ENCODE measurements at places on chromosomes 13 and 19. TPM values are rescaled to one million over a fixed set of nuclear protein-coding genes. Genes with fewer than 3 reads are reported as not detected.

DNA sequence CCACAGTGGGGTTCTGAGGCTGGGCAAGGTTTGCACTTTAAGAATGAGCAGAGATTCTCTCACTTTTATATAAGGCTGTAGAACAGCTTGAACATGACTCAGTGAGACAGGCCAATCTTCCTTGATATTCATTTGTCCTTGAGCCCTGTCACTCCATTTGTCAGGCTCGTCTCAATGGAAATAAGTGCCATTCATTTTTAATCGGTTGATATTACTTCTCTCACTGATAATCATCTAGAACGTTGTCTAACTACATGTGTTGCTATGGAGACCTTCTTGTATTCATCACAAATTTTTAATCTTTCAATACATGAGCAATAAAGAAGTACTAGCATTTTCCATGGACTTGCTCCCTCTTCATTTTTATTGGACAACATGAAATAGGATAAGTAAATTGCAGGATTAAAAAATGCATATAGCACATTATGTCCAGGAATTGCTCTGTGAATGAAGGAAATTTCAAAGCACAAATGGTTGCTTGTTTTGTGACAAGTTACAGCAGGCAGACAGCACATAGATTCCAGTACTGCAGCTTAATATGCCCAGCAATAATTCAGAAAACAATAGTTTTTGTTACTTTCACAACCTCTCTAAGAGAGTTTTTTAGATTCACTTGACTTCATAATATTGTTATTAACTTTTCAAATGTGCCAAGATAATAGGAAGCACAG is 1178.4 kb upstream of the ATXN8OS start:
- no peak for DNase-seq

ZNF549 gene
- total RNA-seq, result 4.1 TPM

ALOX5AP gene
- 7.1 TPM for total RNA-seq

- no peak for DNase-seq
Measured at GRCh38 chr13:44078806-44079376, 199.2 kb downstream of the LACC1 start.

PEAK3 gene
- 0.11 TPM for total RNA-seq

- no peak for DNase-seq
Measured at GRCh38 chr19:37845932-37846331, 60.5 kb downstream of the WDR87 start.

DNA sequence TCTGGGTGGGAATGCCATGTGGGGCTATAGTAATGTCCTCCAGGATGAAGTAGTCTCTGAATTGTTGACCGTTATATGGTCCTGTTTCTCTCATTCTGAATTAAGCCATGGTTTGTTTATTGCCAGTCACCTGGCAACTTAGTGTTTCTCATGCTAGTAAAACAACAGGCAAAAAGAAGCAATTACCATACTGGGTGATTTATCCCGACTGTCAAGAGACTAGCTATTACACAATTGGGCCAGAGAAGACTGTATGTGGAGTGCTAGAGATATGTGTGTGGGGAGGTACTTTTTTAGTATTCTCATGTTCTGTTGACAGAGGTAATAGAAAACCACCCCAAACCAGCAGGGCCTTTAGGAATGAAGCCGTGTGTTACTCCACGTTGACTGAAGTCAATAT is 258.2 kb downstream of the TDRD3 start:
- DNase-seq, result no peak

ARMC6 gene
- total RNA-seq, result 80.6 TPM

ACER1 gene
- total RNA-seq, result 0.13 TPM

DNA sequence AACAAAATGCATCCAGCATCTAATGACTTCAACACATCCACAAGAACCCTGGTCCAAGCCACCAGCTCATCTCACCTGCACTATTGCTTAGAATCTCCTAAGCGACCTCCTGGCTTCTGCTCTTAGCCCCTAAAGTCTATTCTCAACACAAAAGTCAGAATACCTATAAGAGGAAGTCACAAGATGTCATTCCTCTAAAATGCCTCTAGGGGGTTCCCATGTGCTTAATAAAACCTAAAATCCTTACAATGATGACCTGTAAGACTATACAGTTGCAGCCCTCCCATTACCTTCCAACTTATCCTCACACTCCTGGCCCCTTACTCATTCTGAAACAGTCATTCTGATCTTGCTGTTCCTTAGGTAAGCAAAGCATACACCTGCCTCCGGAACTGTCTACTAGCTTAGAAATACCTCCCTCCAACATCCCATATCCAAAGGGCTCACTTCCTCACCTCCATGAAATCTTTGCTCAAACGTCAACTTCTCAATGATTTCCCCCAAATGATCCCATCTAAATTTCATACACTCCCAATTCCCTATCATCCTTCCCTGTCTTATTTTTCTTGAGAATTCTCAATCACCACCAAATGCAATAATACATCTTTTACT is 10.0 kb downstream of the ATP7B start:
- no peak for DNase-seq

FCER2 gene
- 20.5 TPM for total RNA-seq

GRCh38 chr13:44243198-44243857 is 130.3 kb upstream of the SERP2 start:
- no peak for DNase-seq

DNA sequence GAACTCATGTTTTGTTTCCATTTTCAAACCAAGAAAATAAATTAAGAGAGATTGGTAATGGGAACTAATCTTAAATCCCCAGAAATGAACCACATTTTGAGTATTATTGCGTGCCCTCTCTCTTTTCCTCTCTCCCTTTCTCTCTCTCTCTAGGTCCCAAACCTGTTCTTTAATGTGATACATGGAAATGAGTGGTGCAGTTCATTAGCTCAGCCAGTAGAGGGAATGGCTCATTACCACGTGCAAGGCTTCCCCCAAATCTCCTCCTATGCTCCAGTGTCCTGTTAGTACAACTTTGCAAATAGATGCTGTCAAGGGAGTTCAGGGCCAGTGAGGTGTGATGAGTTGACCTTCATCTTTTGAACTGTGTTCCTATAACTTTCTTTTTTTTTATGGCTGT is 178.4 kb downstream of the FGF9 start:
- DNase-seq, result no peak

CYP2A7 gene
- total RNA-seq, result not detected

ZNF793 gene
- 2.2 TPM for total RNA-seq

PGLYRP1 gene
- not detected for total RNA-seq

DNA sequence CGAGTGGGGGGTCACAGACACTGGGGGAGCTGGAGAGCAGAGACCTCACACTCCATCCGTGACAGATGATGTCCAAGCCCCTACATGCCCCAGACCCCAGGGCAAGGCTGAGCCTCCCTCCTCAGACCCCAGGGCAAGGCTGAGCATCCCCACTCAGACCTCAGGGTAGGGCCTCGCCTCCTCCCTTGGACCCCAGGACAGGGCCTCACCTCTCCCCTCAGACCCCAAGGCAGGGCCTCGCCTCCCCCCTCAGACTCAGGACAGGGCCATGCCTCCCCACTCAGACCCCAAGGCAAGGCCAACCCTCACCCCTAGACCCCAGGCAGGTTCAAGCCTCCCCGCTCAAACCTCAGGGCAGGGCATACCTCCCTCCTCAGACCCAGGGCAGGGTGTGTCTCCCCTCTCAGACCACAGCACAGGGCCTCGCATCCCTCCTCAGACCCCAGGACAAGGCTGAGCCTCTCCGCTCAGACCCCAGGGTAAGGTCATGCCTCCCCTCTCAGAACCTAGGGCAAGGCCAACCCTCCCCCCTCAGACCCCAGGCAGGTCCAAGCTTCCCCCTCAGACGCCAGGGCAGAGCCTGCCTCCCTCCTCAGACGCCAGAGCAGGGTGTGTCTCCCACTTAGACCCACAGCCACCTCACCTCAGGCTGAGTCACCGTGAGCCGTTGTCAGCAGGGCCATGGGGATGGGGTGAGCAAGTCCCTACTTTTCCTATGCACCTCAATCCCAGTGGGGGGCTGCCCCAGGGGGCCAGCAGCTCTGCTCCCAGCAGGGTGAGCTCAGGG is 1.7 kb upstream of the S1PR4 start:
- peak; percentile 74 for DNase-seq

DNA sequence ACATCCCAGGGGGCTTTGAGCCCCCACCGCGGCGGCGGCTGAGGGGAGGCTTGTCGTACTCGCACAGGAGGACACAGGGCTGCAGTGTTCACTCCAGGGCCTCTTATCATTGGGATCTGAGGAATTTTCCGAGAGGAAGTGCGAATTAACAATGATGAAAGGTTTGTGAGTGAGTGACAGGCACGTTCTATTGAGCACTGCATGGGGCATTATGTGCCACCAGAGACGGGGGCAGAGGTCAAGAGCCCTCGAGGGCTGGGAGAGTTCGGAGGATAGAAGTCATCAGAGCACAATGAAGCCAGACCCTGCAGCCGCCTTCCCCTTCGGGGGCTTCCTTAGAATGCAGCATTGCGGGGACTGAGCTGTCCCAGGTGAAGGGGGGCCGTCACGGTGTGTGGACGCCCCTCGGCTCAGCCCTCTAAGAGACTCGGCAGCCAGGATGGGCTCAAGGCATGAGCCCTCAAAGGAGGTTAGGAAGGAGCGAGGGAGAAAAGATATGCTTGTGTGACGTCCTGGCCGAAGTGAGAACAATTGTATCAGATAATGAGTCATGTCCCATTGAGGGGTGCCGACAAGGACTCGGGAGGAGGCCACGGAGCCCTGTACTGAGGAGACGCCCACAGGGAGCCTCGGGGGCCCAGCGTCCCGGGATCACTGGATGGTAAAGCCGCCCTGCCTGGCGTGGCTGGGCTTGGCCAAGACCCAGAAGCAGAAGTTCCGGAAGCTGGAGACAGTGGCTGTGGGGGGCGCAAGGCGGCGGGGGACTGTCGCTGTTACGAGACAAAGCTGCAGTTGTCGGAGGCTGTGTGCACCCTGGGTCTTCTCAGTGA is 53.9 kb downstream of the MCF2L start:
- DNase-seq, result no peak

DNA sequence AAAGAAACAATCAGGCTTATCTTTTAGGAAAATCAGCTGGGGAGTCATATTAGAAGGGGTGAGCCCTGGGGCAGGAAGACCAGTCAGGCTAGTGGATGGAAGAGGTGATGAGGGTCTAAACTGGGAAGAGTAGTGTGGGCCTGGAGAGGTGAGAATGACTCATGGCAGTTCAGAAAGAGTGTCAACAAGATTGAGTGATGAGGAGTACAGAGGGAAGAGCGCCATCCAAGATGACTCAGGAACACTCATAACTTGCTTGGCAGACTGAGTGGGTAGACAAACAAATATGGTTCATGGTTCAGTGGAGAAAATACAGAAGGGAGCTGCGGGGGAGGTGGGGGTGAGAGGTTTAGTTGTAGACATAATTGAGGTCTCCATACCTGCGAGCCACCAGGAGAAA is 17.3 kb upstream of the CLDN10 start:
- DNase-seq, result no peak

DNA sequence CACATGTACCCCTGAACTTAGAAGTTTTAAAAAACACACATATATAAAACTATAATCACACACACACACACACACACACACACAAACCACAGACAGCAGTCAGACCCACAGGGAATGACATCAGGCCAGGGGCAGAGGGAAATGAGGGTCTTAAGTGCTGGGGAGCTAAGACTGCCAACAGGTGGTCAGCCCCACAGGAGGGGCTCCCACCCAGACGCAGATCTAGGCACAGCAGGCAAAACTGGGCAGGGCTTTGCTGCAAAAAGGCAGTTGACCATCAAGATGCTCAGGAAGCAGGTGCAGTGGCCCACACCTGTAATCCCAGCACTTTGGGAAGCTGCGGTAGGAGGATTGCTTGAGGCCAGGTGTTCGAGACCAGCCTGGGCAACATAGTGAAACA is 121.0 kb upstream of the LSM14A start:
- no peak for DNase-seq

DNA sequence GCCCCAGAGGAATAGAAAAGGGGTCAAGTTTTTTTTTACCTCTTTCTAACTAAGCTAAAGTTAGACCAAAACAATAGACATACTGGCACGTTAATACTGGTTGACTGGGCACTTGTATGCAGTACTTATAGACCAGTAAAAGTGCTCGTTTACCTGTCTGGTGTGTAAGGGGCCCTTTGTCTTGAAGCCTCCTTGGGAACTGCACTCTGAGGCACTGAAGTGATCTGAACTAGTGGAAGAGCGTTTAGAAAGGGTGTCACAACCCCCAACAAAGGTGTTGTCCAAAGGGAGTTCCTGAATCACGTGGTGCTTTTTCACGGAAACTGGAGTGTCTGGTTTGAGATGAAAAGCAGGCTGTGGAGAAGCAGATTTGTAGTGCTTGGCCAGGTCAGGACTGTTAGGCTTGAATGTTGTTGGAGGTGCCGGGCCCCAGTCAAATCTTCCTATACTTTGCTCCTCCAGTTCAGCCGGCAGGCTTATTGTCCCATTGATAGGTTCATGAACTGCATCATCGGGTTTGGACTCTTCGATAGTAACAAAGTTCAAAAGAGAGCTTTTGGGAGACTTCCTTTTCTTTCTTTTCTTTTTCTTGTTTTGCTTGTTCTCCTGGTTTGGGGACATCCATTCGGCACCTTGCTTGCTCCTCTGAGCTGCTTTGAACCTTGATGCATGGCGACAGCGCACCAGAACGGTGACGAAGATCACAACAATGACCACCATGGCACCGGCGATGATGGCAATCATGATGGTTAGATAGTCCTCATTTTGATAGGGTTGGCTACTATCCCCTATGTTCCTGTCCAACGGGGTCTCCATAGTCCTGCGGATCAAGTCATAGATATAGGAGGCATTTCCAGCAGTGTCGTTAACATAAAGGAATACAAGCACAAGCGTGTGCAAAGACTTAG is 4.6 kb downstream of the PCDH9 start:
- DNase-seq, result no peak

- DNase-seq, result no peak
Measured at GRCh38 chr19:54026656-54027055, 35.2 kb downstream of the CACNG6 start.

GRCh38 chr19:9941671-9942070 is 5.4 kb upstream of the OLFM2 start:
- DNase-seq, result no peak

SMIM24 gene
- not detected for total RNA-seq

PRTN3 gene
- total RNA-seq, result not detected

ERICH4 gene
- total RNA-seq, result not detected

- DNase-seq, result no peak
Measured at GRCh38 chr13:52749419-52749818, 9.8 kb upstream of the CNMD start.

GRCh38 chr13:76266561-76266960 is 619.6 kb downstream of the KCTD12 start:
- no peak for DNase-seq

- DNase-seq, result no peak
Measured at GRCh38 chr13:103759361-103759760, 693.1 kb upstream of the SLC10A2 start.

- no peak for DNase-seq
Measured at GRCh38 chr13:61406275-61406674, 9.4 kb downstream of the PCDH20 start.

DNA sequence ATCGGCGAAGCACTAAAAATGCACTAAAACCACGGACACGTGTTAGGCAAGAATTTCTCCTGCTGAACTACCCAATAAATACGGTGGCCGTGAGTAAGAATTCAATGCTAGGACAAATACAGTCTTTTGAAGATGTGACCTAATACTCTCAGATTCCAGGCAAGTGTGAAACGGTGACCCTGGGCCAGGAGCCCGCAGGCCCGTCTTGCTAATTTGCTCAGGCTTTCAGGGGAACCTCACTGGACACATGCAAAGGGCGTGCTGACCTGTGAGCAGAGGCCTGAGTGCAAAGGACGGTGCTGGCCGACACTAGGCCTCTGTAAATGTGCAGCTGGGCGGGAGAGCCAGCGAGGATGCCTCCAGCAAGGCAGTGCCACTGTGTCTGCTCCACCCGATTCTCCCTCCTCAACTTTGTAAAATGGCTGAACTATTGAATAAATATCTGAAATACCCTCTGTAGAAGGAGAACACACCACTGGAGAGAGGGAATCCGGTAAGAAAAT is 70.1 kb downstream of the STK24 start:
- no peak for DNase-seq

TYROBP gene
- not detected for total RNA-seq

- DNase-seq, result no peak
Measured at GRCh38 chr19:3196064-3196932, 10.6 kb downstream of the NCLN start.

Data from activated T-cell treated with anti-CD3 and anti-CD28 coated beads, Interleukin-2, amount 50 U/mL, for 4 hours (primary cell).